Stimulated activated CD4-positive, alpha-beta T cell treated with anti-CD3 and anti-CD28 coated beads, Interleukin-2, amount 100 ng/mL, for 48 hours (primary cell): ENCODE measurements at places on chromosomes 16 and 17.

DNA sequence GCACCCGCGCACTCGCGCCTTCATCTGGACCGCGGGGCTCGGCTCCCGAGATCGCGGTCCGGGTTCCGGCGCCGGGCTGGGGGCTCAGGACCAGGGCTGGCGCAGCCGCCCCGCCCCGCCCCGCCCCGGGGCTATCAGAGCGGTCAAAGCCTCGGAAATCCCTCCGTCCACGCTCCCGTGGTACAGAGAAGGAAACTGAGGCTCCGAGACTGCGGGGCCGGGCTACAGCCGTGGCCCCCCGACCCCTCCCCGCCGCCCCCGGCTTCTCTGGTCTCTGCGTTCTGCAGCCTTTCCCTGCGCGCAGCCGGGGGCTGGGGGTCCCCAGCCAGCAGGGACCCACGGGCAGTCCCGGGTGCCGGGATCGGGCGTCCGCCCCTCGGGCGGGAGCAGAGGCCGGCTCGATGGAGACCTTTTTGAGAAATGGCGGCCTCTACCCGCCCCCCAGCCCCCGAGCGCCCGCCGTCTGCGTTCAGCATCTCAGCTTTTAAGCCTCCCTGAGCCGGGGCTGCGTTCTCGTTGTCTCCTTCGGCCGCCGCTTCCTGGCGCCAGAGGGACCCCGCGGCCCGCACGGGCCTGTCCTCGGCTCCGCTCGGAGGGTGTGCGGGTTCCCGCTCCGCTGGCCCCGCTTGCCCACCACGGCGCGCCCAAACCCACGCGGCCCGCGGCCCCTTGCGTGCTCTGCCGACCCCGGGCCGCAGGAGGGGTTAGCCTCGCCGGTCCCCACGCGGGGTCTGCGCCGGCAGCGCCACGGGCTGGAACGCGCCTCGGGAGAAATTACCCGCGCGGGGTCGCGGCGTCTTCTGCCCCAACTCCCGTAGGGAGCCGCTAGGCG lies 1.5 kb upstream of the NPTX1 start:
- DNase-seq = no peak

DNA sequence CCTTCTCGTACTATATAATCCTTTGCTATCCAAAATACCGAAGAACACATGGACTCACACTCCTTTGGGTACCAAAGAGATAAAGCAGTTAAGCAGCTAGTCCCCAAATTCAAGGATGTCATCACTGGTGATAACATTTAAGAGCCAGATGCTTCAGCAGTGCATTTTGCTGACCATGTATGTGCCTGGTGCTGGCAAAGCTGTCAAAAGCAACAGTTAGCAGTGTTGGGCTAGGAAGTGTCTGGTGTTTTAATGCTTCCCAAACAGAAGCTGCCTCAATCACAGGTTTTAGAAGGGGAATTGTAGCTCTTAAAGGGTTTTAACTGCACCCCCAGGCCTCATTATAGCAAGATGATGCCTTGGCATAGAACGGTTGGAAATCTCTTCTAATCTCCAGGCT lies 4.7 kb downstream of the FAM117A start:
- no peak for DNase-seq

DNA sequence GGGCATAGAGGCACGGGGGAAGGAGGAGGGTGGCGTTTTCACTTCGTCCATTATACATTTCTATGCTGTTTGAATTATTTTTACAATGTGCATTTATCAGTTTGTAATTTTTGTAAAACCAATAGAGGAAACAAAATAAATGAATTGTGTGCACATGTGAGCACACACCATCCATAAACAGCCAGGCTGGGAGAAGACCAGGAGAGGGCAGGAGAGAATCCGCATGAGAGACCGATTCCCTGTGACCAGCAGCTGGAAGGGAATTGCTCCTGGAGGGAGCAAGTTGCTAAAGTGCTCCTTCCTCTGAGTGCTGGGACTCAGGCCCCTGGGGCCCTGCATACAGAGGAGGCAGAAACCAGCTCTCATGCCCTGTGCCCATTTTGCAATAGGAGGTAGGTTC lies 126.0 kb downstream of the ABCC12 start:
- DNase-seq = no peak

GRCh38 chr16:86697715-86698114 lies 119.4 kb downstream of the FOXL1 start:
- DNase-seq = no peak

GRCh38 chr16:8907096-8907495 lies 24.9 kb downstream of the LITAFD start:
- DNase-seq = no peak

DNA sequence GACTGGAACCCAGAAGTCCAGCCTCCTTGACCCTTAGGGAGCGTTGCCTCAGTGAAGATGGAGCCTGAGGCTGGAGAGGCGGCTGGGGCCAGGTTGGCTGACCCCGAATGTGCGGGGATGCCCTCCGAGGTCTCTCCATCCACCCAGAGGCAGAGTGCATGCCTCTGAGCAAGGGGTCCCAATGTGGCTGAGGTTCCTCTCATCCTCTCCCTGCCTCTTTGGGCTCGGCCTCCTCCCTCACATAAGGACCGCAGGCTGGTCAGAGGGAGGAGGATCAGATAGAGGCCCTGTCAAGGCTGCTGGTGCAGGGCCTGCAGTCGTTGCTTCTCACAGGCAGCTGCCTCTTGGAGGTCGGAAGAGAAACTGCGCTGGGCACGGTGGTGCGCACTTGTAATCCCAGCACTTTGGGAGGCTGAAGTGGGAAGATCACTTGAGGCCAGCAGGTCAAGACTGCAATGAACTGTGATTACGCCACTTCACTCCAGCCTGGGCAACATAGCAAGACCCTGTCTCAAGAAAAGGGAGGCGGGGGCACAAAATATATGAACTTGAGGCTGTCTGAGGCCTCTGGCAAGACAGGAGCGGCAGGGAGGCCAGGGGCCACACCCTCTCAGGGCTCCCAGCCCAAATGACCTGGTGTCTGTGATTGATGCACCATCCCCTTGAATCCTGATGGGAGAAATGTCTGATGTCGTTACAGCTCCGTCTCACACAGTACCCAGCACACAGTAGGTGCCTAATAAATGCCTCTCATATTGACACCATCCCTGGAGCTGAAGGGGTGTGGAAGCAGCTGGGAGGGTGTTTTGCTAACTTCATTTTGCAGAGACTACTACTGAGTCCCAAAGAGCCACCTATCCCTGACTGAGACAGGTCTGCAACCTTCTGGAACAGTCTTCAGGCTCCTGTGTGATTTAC lies 220.1 kb upstream of the GSE1 start:
- no peak for DNase-seq

- DNase-seq = no peak
Measured at GRCh38 chr16:30354423-30355143, 525 bp downstream of the CD2BP2 start.

DNA sequence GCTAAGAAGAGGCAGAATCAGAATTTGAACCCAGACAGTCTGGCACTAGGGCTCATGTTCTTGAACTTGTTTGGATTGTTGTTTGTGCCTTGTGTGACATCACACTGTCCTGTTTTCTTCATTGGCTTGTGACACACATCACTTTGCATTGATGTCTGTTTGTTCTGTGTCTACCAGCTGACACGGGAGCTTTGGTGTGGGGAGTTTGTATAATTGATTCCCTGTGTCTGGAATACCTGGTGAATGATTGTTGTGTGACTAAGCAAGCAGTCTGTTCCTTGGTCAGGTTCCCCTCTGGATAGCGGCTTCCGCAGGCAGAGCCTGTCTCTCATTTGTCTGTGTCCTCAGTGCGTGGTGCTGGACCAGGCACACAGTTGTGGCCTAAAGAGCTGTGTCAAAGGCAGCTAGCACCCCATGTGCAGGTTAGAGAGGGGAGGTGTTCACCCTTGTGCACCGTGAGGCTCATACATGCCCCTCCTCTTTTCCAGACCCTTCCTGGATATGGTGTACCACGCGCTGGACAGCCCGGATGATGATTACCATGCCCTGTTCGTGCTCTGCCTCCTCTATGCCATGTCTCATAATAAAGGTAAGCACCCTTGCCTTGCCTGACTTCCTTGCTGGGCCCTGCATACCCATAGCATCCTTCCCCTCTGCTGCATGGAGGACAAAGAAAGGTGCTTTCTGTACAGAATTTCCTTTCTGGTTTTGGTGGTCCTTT lies 80.1 kb downstream of the CLEC16A start:
- no peak for DNase-seq

- no peak for DNase-seq
Measured at GRCh38 chr17:58231641-58232040, 6.7 kb upstream of the LPO start.

- no peak for DNase-seq
Measured at GRCh38 chr17:77726549-77727006, 231.9 kb upstream of the TNRC6C start.

DNA sequence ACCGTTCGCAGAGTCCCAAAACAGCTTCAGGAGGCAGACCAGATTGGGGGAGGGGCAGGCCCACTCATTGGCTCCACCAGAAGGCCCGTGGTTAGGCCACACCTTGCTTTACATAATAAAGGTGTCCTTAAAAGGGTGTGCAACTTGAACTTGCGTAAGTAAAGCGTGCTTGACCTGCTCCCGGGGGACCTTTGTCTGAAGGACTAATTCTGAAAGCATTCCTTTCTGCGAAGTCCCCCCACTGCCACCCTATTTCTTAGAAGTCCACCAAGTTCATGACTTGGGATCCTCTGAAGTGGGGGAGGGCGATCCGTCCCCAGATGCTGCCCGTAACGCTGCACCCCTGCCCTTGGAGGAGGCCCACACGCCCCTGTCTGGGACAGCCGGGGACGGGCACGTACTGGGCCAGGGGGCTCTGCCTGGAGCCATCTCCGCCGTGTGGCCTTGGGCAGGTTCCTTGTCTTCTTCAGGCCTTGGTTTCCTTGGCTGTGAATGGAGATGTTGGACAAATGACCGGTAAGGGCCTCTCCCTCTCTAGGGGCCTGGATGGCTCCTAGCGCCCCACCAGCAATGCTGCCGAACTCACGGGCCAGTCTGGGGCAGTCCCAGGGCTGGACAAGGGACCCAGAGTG lies 823 bp upstream of the ZNF469 start:
- DNase-seq = no peak

DNA sequence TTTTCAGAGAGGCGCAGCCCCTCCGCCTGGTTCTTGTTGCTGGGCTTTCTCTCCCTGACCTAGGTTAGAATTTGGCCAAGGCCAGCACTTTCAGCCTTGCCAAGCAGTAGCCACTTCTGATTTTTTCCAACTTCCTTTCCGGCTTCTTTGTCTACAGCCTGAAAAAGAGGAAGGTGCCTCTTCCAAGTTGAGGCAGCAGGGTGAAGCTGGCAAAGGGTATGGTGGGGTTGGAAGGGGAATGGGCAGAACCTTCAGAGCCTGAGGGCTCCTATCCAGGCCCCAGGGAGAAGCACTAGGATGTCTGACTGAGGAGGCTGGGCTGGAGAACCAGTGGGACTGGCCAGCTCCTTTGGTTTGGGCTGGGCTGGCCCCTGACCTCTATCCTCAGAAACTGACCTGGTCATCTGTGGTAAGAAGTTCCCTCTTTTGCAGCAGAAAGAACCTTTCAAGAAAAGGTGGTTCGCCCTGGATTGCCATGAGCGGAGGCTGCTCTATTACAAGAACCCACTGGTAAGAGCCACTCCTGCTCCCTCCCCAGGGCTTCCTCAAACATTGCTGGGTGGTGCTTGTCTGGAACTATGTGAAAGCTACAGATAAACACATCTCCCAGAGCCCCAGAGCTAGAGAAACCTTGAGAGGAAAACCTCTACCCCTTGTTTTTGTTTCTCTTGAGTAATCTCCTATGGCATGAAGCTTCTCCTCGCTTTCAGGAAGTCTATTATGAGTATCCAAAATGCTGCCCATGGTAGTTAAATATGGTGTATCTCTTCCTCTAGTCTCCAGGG lies 16.6 kb upstream of the RNF135 start:
- DNase-seq = no peak

DNA sequence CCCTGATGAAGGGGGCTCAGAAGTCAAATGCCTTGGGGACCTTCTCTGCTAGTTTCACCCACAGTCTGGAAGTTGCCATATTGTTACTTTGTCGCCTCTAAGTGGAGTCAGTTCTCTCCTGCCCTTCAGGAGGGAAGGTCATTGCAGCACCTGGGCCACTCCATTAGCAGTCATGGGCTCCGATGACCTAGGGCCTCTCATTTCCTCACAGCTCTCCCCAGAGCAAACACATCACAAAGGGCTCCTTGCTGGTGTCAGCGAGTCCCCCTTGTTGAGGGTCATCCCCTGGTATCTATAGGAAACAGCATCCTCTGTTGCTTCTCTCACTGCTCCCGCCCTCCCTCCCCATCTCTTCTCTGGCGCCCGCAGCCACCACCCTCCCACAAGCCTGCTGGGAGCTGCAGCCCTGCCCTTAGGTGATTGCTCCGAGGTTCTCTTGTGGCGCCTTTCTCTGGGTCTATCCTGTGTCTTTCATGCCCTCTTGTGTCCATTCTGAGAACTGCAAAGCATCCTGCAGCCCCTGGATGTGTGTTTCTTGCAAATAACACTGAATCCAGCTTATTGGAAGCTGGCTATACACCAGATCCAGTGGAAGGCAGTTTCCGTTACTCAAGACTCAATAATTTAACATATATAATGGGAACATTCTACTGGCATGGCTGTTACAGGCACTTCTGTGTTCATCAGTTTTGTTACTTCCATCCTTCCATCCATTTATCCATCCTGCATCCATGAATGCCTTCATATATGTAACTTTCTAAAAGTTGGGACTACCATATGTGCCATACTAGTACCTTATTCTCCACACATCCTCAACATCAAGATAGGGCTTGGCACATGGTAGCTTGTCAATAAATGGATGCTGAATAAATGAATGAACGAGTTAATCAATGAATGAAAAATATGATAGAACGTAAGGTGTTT lies 21.2 kb downstream of the PDILT start:
- DNase-seq = peak; percentile 54

DNA sequence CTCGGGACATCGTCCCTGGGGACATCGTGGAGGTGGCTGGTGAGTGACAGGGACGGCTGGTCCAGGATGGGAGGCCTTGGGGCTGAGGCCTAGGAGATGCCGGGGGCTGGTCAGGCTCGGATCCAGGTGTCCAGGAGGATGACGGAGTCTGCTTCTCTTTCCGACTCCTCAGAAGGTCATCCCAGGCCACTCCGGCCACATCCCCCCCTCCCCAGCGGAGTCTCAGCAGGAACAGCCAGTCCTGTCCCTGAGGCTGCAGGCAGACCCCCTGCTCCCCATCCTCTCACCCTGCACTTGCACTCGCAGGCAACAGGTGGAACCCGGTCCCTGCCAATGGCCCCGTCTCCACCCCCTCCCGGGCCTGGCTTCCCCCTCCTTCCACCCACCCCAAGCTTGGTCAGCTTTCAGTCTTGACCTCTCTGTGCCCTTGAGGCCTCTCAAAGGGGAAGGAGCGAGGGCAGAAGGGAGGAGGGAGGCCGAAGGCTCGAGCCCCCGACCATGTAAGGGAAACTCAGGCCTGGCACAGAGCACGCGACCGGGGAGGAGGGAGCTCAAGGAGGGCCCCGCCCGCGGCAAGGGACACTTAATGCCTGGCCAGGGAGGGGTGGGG lies 4.4 kb downstream of the ATP2A1 start:
- no peak for DNase-seq

DNA sequence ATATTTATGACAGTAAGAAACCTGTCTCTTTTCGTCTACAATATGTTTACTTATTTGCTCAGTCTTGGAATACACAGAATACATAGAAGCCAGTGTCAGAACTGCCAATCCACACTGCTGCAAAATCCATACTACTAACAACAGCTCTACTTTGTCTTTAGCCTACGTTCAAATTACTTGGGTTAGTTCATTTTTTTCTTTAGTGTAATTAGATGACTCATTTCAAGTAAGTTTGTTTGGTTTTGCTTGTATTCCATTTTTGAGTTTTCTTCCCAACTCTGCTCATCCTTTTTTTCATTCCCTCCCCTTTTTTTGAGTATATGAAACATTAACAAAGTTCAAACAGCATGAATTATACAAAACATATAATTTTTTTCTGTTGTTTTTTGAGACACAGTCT lies 16.9 kb downstream of the CMC2 start:
- no peak for DNase-seq
